ENCODE measurements at places on chromosomes 5 and 9.

DNA sequence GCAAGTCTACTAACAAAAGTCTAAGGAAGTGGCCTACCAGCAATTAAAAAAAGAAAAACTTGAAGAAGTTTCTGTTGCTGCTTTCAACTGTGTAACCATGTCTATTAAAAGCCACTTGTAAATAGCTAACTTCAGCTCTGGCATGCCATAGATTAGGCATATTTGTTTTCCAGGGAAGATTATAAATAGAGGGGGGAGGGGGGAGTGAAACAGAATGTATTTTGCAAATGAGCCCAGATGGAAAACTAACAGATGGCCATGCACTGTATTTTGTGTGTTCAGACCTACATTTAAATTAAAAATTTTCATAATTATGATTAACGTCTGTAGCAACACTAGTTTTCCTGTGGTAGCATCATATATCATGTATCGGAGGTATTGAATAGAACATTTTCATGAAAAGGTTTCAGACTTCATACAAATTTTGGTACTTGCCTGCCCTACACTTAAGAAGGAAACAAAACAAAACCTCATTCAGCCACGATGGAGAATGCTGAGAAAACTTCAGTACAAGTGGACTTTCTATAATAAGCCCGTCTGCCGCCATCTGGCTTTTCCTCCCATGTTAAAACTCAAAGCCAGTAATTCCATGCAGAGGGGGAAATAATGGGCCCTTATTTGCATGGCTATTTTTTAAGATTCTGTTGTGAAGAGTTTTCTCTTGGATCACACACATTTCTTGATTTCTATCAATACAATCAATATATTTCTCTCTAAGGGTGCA lies 220.4 kb upstream of the SMARCA2 start:
- no peak for DNase-seq

GRCh38 chr9:88992556-88992955 lies 1.3 kb downstream of the S1PR3 start:
- no peak for DNase-seq

DNA sequence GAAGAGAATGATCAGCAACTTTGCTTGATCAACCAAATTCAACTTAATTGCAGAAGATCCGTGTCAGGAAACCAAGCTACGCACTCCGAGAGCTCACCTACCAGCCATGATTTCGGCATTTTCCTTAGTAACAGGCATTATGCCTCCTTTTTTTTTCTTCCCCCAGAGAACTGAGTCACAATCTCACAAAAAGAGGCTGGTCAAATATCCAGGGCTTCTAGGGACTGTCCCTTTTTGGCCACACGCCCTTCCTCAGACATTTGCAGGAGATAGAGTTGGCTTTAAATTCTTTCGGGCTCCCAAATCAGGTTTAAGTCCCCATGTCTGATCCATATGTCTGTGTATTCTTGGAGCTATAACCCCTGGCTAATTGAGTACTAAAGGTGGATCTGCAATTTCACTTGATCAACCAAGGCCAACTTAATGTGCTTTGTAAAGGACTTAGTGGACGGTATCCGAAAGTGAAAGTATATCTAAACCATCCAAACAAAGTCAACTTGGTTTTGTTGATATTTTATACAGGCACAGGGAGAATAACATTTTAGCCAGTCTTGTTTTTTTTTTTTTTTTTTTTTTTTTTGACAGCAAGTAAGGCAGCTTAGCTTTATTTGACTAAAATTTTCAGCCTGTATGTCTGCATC lies 100.8 kb upstream of the TBCA start:
- DNase-seq: no peak

DNA sequence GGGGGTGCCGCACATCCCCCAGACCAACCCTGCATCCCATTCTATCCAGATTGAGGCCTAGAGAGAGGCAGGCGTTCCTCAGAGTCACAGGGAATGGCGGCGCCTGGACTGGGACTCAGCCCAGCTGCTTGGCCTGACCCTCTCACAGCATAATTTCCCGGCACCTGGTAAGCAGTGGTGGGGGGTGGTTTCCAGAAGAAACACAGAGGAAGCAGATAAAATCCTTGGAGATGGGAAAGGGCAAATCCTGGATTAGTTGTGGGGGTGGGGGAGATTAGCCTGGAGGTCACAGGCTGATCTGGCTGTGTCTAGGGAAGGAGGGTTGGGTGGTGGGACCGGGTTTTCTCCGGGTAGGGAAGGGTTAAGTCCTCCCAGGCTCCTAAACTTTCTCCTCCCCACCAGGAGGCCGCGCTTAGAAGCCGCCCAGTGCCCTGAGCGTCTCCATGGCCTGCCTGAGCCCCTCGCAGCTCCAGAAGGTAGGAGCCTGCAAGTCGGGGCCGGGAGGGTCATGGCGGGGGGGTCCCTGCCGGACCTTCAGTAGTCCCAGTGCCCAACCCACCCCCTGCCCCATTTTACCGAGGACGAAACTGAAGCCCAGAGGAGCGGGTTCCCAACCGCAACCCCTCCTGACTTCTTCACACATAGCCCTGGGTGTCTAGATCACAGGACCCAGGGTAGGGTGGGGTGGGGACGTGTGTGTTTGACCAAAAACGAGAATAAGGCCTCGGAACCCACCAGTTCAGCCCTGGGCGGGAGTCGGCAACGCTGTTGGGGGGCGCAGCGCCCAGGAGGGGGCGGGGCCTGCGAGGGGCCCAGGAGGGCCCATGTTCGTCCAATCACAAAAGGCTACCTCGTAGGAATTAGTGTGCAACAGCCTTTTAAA lies 1.3 kb downstream of the PHYHD1 start:
- DNase-seq: no peak

DNA sequence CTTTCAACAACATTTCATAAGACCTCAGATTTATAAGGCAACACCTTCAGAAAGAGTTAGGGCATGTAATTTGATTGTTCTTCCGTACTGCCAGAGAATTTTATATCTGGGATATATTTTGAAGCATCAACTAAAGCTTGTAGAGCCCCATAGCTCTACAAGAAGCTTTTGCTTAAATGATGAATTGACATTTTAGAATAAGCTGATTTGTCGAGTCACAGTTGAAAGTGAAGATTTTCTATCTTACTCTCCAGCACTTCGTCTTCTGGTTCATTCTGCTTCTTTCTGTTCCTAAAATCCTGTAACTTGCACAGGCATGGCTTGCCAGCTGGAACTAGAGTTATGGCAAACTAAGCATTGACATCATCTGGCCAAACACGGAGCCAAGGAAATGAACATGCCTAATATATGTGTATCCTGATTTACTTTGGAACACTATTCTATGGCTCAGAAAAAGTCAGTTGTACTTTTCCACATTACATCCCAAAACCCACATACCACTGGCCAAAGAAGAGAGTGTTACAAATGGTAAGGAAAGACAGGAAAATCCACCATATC lies 68.6 kb upstream of the MAST4 start:
- DNase-seq: no peak

DNA sequence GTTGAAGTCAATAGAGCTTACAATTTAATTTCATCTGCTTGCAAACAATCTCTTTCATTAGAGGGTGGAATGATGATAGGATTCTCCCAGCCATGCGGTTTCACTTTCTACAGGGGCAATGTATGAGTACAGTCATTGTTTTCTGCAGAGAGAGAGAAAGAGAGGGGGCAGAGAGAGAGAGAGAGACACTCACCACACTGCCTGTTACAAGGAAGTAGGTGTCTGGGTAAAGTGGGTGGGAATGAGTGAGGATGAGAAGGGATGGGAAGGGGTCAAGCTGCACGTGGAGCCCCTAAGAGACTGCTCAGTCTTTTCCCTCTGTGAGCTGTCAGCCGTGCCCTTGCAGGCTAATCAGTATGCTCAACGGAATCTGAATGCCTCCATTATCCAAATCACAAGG lies 454.3 kb downstream of the KDM4C start:
- DNase-seq: no peak

GRCh38 chr5:21593261-21593660 lies 1259.9 kb downstream of the CDH12 start:
- DNase-seq: no peak

GRCh38 chr5:165757791-165758190 lies 2252.4 kb downstream of the MAT2B start:
- no peak for DNase-seq

GRCh38 chr5:18745042-18745987 lies 1111.1 kb downstream of the TAF11L14 start:
- DNase-seq: no peak

DNA sequence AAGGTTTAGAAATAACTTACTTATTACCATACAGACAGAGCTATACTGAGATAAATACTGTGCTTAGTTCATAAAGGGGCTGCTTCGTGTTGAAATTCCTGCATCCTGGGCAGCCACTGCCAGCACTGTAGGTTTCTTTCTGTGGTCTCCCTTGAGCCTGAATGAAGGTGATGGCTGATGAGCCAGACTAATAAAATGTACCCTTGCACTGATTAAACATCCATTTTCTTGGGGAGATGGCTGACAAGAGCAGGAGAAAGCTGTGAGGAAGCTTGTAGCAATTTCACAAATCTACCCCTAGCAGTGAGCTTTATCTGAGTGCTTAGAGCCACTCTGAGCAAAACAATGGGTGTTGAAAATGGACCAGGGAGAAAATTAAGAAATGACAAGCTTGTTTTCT lies 23.3 kb upstream of the ZSWIM6 start:
- no peak for DNase-seq

DNA sequence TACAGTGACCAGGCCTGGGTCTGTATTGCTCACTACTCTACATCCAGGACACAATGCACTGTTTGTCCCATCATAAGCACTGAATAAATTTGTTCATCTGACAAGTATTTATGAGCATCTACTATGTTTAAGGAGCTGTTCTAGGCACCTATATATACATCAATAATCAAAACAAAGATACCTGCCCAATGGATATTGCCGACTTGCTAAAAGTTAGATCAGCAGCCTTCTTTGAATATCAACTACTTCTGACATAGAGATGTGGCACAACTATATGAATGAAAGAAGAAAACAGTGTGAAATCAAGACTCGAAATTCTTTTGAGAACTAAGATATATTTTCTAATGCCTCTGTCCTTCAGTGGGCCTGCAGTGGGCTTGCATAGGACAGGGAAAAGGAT lies 215.7 kb downstream of the ARL15 start:
- DNase-seq: no peak

DNA sequence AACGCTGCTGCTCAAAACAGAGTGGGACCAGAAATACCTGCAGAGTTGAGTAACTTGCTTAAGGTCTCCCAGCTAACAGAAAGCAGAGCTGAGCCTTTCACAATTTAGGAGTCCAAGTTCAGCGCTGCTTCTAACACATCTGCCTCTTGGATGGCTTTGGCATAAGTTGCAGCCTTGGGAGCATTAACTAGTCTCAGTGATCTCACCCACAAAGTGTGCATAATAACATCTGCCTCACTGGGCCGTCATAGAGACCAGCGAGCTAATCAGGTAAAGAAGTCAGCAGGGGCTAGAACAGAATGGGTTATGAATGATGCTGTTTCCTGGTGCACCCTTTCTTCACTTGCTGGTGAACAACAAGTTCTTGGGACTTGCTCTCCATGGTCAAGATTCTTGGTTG lies 36.5 kb downstream of the WWC1 start:
- no peak for DNase-seq

DNA sequence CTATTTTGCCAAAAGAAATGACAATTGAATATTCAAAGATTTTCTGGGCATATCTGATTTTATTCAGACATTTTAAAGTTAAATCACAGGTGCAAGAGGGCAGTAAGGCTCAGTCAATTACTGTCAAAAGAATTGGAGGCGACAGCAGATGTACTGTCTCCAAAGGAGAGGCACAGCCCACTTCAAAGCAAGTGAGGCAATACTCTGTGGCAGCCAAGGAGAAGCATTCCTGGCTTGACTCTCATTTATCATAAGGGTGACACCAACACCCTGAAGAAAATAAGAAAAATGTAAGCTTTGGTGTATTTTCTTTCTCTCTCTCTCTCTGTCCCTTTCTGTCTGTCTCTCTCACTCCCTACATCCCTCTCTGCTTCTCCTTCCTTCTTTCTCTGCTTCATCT lies 93.3 kb downstream of the SVEP1 start:
- no peak for DNase-seq

GRCh38 chr9:137955586-137955985 lies 78.0 kb downstream of the CACNA1B start:
- no peak for DNase-seq

- no peak for DNase-seq
Measured at GRCh38 chr5:27463446-27464149, 425.2 kb upstream of the CDH9 start.

- DNase-seq: no peak
Measured at GRCh38 chr9:14321517-14322130, 7.7 kb upstream of the NFIB start.

- DNase-seq: no peak
Measured at GRCh38 chr9:137049544-137050449, 3.8 kb upstream of the NPDC1 start.

DNA sequence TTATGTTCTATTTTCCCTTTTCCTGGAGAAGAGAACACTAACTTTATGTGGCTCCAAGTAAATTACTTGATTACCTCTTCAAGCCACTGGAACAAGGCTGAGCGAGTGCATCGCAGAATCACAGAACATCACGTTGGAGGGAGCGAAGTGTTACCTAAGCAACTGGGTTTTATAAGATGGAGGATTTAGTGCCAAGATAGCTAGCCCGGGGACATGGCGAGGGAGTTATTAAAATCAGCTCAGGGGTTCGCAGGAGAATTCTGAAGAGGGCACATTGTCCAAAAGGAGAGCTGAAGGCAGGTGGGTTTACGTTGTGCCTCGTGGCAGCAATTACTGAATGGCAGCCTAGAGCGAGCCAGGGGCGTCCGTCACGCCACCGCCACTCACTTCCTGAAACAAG lies 563.2 kb upstream of the ADAMTS16 start:
- no peak for DNase-seq

GRCh38 chr9:36802201-36802920 lies 229.7 kb downstream of the MELK start:
- DNase-seq: no peak

- no peak for DNase-seq
Measured at GRCh38 chr5:56350011-56350596, 117.0 kb upstream of the ANKRD55 start.

- DNase-seq: no peak
Measured at GRCh38 chr9:120683150-120683549, 31.1 kb downstream of the MEGF9 start.

GRCh38 chr5:94192658-94193391 lies 425.6 kb downstream of the KIAA0825 start:
- DNase-seq: no peak

DNA sequence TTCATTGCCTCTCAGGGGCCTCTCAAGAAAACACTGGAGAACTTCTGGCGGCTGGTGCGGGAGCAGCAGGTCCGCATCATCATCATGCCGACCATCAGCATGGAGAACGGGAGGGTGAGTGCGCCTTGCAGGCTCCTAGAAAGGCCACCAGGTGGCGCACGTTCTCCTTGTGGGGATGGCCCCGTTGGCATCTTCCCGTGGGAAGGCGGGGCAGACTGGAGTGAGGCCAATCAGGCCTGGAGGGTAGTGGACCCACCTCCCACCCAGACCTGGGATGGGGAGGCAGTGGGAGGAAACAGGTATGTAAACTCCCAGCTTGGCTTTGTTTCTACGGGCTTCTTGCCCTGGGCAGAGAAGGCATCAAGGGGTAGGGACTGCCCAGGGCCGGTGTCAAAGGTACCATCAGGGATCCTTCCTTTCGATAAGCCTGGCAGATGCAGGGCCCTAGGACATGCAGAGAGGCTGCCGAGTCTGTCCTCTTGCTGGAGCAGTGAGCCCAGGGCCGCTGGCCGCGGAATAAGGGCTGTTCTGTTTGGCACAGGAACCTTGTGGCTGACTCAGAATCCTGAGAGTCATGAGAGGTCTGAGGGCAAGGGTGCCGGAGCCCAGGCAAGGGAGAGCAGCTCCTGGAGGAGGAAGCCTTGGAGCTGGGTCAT lies 18.9 kb upstream of the SPTLC1 start:
- DNase-seq: no peak

GRCh38 chr5:169837686-169838085 lies 142.6 kb downstream of the INSYN2B start:
- no peak for DNase-seq
